ENCODE measurements at places on chromosomes 3 and 15.

- DNase-seq: peak; percentile 15
These were observed 36.3 kb upstream of the TMC3 start for GRCh38 chr15:81410318-81410753.

DNA sequence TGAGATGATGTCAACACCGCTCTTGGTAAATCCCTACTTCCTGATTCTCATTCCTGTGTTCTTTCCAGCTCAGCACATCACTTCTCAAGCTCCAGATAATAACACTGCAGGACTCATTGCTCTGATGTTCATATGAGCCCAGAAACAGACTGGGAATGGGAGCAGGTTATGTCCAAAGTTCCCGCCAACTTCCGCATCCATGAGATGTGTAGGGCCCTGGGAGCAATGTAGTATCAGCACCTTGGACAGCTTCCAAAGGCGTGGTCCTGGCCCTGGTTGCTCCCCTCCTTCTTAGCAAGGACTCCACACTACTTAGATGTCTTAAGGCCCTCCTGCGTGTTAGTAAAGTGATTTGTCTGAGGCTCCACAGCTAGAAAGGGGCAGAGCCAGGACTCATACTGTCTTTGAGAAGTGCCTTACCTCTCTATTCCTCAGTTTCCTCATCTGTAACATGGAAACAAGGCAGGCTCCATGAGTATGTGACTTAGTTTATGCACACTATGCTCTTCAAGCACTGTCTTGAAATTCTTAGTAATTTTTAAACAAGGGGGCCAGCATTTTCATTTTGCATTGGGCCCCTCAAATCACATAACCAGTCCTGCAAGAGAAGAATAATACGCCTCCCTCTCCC lies 27.9 kb upstream of the SLC6A1 start:
- no peak for DNase-seq

DNA sequence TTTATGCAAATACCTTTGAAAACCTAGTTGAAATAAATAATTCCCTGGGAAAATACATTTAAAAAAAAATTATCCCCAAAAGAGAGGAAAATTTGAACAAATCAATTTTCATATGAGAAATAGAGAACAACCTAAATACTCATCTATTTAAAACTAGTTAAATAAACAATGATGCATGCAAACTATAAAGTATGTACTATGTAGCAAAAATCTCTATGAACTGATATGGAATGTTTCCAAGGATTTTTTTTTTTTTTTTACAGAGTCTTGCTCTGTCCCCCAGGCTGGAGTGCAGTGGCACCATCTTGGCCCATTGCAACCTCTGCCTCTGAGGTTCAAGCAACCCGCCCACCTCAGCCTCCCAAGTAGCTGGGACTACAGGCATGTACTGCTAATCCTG lies 27.2 kb upstream of the B3GALNT1 start:
- no peak for DNase-seq

DNA sequence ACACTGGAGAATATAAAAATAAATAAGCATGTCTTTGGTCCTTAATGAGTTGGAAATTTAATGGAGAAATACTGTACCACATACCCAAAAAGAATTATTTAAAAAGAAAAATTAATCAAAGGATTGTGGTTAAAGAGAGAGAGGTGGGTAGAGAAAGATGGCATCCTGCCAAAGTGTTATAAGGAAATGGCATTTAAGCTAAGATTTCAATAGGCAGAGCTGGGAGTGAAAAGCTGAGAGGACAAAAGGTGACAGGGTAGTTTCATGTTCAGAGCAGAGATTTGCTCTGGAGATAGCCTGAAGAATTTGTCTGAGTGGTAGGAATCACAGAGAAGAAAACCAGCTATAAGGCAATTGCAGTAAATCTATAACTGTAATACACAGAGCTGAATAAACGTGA lies 181.0 kb downstream of the SI start:
- DNase-seq: peak; percentile 4

GRCh38 chr15:50055332-50055731 lies 63.7 kb downstream of the ATP8B4 start:
- no peak for DNase-seq

DNA sequence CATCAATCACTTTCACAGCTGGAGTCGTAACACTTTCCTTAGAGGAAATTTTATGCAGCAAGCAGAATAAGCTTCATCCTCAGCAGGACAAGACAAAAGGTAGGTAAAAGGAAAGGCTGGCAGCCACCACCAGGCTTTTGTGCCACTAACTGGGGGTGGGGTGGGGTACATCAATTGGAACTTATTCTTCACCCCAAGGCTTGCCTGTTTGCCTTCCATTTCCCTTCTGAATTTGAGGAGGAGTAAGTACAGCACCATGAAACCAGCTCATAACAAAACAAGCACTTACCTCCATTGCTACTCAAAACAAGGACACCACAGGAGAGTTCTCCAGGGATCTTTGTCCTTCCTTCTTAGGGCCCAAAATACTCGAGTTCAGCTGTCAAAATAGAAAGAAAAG lies 296.8 kb downstream of the ARRDC4 start:
- no peak for DNase-seq

DNA sequence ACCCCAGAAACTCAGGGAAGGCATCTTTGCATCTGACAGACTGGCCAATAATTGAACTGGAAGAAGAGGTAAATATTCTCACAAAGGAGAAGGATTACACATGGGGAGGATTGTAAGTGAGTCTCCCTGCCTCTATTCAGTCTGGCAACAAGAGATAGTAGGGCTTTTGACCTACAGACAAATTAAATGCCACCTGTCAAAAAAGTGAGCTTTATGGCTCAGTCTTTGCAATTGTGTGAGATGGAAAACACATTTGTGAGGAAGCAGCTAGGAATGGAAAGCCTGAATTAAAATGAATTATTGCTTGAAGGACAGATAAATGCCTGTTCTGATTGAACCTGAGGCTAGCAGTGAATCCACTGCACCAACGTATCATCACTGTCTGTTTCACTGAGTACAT lies 173.3 kb upstream of the GOLIM4 start:
- no peak for DNase-seq

- no peak for DNase-seq
These were observed 492.1 kb downstream of the NLGN1 start for GRCh38 chr3:173889596-173889995.

DNA sequence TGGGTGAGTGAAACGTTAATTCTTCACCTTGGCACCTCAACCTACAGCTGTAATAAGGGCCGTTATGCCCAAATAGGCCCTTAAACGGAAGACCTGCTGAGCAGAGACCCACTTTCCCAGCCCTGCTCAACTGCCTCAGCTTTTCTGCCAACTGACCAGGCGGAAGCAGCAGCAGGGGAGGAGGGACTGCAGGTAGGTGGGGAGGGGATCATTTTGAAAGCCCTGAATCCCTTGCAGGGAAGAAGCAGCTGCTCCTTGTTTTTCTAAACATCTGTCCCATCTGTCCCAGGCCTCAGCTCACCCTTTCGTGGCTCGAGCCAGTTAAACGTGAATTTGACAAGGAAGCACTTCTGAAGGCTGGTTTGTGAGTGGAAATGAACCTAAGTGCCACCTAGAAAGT lies 978 bp upstream of the CMC1 start:
- DNase-seq: no peak
